WTC11 (cell line): ENCODE measurements at places on chromosomes 6 and 20. TPM values are rescaled to one million over a fixed set of nuclear protein-coding genes. Genes with fewer than 3 reads are reported as not detected.

DNA sequence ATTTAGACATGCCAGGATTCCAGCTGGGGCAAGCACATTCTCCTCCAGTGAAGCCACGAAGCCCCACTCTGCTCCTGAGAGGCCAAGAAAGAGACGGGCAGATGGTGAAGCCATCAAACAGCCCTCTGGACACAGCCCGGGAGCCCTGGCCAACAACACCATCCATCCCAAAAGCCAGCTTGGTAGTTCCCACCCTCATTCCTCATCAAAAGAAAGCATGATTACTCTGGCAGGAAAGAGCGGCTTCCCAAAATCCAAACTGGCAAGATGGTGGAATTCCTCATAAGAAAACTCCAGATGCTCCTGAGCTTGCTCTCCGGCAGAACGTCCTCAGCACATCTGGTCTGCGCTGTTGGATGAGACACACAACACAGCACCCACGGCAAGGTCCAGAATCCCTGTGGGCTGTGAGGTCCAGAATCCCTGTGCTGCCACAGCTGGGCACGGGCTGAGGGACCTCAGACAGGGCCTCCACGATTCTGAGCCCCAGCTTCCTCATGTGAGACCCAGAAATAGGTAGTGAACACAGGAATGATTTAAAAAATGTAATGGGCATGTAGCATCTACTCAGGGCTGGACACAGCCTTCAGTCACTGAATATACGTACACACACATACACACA lies 52.6 kb downstream of the THBS2 start:
- DNase-seq: no peak

- DNase-seq: no peak
Measured at GRCh38 chr6:16711546-16712254, 49.6 kb downstream of the ATXN1 start.

The PROKR2 gene
- 1.5 to 2.6 TPM (median 2.0 TPM) in 3 replicates for total RNA-seq

- no peak for DNase-seq
Measured at GRCh38 chr20:25246182-25246999, 1.5 kb upstream of the PYGB start.

GRCh38 chr20:2358006-2358405 lies 22.7 kb upstream of the TGM6 start:
- DNase-seq: no peak

The ZNF335 gene
- total RNA-seq: 16.3 to 20.0 TPM (median 16.4 TPM) in 3 replicates

GRCh38 chr6:53321701-53322100 lies 27.0 kb downstream of the ELOVL5 start:
- DNase-seq: no peak
